Thoracic aorta (tissue), 2 donors: ENCODE measurements at places on chromosomes 7 and 10. TPM values are rescaled to one million over a fixed set of nuclear protein-coding genes. Genes with fewer than 3 reads are reported as not detected.

The FRAT1 gene
- 4.6 TPM for total RNA-seq

The GNGT1 gene
- not detected for total RNA-seq

- no peaks in the 10 kb centered on the region for H3K36me3 ChIP-seq
- no peak overlapping the region for H3K4me3 ChIP-seq
- DNase-seq: no peak
- H3K27ac ChIP-seq: peak overlapping the region; percentile 82
- peaks cover 44% of the 10 kb centered on the region for H3K4me1 ChIP-seq
- H3K27me3 ChIP-seq: no peaks in the 10 kb centered on the region
These were observed 10.3 kb upstream of the ANKRD1 start for GRCh38 chr10:90930971-90931871.

DNA sequence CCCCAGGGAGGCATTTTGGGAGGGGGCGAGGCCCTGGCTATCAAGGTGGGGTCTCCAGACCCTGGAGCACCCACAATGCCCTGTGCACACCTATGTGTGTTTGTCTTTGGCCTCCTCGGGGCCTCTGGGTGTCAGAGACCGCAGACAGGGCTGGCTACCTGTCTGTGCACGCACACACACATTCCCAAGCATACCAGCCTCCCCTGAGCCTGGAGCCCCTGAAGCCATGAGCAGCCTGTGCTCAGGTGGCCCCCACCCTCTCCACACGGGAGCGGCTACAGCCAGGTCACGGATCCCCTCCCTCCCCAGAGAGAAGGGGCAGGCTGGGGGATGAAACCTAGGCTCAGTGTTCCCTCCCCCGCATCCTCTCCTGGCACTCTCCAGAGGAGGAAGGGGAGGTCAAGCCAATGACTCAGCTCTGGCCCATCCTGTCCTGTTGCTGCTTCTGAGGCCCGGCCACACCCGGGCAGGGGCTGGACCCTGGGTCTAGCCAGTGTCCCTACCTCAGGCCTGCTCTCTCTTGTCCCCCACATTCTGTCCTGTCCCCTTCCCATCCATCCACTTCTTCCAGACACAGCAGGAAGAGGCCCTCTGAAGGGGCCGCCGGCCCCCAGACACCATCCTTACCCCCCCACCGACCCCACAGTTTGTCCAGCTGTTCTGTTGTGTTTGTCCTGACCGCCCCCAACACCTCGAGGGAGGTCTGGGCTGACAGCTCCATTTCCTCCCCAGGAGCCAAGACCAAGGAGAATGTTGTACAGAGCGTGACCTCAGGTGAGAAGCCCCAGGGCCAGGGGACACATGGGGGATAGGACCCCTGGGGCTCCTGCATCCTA, 720 bp downstream of the SNCG start:
- DNase-seq: no peak
- peak overlapping the region; percentile 97 for H3K27ac ChIP-seq
- H3K4me1 ChIP-seq: peaks cover 73% of the 10 kb centered on the region
- H3K27me3 ChIP-seq: no peaks in the 10 kb centered on the region

DNA sequence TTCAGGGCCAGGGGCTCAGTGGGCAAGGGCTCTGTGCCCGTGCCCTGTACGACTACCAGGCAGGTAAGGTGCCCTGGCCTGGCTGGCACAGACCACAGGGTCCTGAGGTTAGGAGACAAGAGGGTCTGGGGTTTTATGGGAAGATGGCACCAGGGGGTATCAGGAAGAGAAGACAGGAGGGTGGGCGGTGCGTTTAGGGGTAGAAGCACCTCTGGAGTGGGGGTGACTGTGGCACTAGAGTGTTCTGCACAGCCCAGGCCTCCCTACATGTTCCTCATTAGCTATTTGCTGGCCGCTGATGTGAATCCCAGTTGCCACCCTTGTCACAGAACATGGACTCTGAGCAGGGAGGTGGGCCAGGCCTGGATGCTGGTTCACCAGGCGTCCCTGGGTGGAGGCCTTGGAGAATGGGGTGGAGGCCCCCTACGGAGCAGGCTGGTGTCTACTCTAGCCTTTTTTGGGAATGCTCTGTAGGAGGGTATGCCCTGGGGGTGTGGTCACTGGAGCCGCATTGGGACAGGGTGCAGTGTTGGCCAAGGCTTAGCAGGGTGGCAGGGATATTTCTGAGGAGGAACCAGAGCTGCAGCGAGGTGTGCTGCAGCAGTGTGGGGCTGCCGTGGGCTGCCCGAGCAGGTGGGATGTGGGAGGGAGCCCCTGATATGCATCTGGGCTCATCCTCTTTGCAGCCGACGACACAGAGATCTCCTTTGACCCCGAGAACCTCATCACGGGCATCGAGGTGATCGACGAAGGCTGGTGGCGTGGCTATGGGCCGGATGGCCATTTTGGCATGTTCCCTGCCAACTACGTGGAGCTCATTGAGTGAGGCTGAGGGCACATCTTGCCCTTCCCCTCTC, 5.0 kb downstream of the PGAM2 start:
- H3K4me3 ChIP-seq: no peak overlapping the region
- peaks cover 21% of the 10 kb centered on the region for H3K4me1 ChIP-seq
- H3K27ac ChIP-seq: no peak overlapping the region
- DNase-seq: no peak
- H3K27me3 ChIP-seq: no peaks in the 10 kb centered on the region
- peaks cover 59% of the 10 kb centered on the region for H3K36me3 ChIP-seq
